Stomach (tissue), 19 donors: ENCODE measurements at places on chromosomes 16 and 17. TPM values are rescaled to one million over a fixed set of nuclear protein-coding genes. Genes with fewer than 3 reads are reported as not detected.

The MIS12 gene
- total RNA-seq, result 43.3 TPM

DNA sequence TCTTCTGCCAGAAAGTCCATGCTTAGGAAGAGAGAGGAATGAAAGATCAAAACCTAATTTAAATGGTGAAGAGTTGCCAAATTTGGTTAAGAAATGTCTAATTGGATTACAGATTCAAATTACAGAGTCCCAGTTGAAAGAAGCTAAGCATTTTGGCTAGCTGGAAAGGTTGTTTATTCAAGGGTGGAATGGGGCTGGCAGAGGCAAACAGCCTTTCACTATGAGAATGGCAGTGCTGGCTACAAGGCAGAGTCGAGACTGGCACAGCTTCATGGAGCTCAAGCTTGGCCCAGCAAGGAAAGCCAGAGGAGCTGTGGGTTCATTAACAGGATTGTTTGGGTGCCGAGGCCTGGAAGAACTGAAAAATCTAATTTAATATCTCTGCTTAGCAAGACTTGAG is 13.6 kb downstream of the MAP3K3 start:
- H3K27ac ChIP-seq, result no peak overlapping the region
- DNase-seq, result no peak

DNA sequence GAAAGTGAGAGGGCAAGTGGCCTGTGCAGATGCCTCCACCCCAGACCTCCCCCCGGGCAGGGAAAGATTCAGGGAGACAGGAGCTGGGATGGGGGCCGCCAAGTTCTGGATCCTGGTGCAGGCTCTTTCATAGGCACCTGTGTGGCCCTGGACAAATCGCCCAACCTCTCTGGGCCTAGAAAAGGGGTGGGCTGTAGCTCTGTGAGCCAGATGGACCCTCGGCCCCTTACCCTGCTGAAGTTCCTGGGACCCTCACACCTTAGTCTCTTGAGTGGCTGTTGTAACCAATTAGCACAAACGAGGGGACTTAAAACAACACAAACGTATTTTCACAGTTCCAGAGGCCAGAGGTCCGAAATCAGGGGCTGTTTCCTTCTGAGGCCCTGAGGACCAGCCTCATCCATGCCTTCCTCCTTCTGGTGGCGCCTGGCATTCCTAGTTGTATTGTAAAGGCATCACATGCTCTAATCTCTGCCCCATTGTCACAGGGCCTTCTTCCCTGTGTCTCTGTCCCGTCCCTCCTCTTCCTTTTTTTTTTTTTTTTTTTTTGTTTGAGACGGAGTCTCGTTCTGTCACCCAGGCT is 352.6 kb downstream of the SEC14L1 start:
- DNase-seq, result no peak
- peaks cover 29% of the 10 kb centered on the region for H3K4me1 ChIP-seq
- H3K27ac ChIP-seq, result no peak overlapping the region
- H3K36me3 ChIP-seq, result peaks cover 100% of the 10 kb centered on the region

- H3K4me1 ChIP-seq, result peaks cover 8% of the 10 kb centered on the region
- H3K36me3 ChIP-seq, result no peaks in the 10 kb centered on the region
- DNase-seq, result no peak
These were observed 63.4 kb upstream of the TANC2 start for GRCh38 chr17:62902531-62903220.

GRCh38 chr17:74526681-74527080 is 4.6 kb downstream of the CD300LB start:
- no peak overlapping the region for H3K4me3 ChIP-seq
- no peaks in the 10 kb centered on the region for H3K4me1 ChIP-seq
- no peaks in the 10 kb centered on the region for H3K36me3 ChIP-seq
- DNase-seq, result no peak
- peaks cover 7% of the 10 kb centered on the region for H3K27me3 ChIP-seq
- H3K27ac ChIP-seq, result no peak overlapping the region

DNA sequence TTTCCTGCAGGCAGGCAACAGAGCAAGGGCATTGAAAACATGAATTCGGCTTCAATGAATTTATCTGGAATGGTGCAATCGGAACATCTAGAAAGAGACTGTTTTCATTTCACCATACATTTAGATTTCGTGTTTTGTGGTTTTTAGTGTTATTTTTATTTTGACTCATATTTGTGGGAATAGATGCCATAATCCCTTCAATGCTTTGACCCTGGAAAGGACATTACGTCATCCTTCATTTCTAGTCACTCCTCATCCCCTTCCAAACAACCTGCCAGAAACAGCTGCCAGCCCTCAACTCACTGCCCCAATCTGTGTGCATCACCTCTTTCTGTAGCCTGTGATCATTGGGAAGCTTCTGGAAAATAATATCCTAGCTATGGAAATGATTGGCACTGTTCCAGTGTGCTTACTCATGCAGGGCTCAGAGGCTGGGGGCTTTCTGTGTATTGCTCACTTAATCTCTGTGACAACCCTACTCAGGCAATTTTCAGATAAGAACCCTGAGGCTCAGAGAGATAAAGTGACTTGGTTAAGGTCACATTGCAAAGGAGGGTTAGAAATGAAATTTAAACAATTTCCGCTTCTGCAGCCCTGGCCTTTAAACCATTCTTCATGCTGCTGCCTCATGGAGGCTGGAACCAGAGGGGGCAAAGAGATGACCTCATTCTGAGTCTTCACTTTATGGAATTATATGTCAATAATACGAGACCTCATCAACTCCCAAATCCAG is 9.5 kb upstream of the KSR1 start:
- H3K36me3 ChIP-seq, result no peaks in the 10 kb centered on the region
- no peak overlapping the region for H3K4me3 ChIP-seq
- peaks cover 4% of the 10 kb centered on the region for H3K4me1 ChIP-seq

GRCh38 chr17:11372692-11373091 is 131.7 kb downstream of the SHISA6 start:
- no peak overlapping the region for H3K27ac ChIP-seq
- no peaks in the 10 kb centered on the region for H3K27me3 ChIP-seq
- H3K4me1 ChIP-seq, result no peaks in the 10 kb centered on the region
- DNase-seq, result no peak
- no peak overlapping the region for H3K4me3 ChIP-seq

The CCDC200 gene
- total RNA-seq, result not detected

DNA sequence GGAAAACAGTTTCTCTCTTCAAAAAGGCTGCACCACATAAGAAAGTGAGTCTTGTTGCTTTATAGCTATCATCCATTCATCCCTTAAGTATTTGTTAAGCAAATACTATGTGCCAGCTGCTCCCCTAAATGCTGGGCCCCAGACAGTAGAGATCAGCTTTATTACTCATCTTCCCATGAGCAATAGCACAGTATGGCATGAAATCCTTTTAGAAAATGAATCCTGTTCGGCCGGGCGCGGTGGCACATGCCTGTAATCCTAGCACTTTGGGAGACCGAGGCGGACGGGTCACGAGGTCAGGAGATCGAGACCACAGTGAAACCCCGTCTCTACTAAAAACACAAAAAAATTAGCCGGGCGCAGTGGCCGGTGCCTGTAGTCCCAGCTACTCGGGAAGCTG is 99.5 kb downstream of the MYO1D start:
- no peaks in the 10 kb centered on the region for H3K4me1 ChIP-seq
- DNase-seq, result no peak
- H3K36me3 ChIP-seq, result peaks cover 5% of the 10 kb centered on the region
- H3K27me3 ChIP-seq, result no peaks in the 10 kb centered on the region

GRCh38 chr17:36059406-36059805 is 4.7 kb upstream of the CCL18 start:
- no peaks in the 10 kb centered on the region for H3K27me3 ChIP-seq
- no peak overlapping the region for H3K27ac ChIP-seq
- no peaks in the 10 kb centered on the region for H3K36me3 ChIP-seq
- no peak for DNase-seq

The SLFN13 gene
- total RNA-seq, result 21.7 TPM

GRCh38 chr17:57684711-57685498 is 60.2 kb downstream of the CCDC182 start:
- H3K4me3 ChIP-seq, result no peak overlapping the region
- peaks cover 6% of the 10 kb centered on the region for H3K36me3 ChIP-seq
- H3K27ac ChIP-seq, result no peak overlapping the region
- DNase-seq, result no peak

The SLC6A4 gene
- not detected for total RNA-seq

GRCh38 chr16:24116989-24117388 is 139.1 kb upstream of the CACNG3 start:
- DNase-seq, result no peak
- no peak overlapping the region for H3K27ac ChIP-seq
- no peaks in the 10 kb centered on the region for H3K4me1 ChIP-seq
- H3K36me3 ChIP-seq, result peaks cover 11% of the 10 kb centered on the region

DNA sequence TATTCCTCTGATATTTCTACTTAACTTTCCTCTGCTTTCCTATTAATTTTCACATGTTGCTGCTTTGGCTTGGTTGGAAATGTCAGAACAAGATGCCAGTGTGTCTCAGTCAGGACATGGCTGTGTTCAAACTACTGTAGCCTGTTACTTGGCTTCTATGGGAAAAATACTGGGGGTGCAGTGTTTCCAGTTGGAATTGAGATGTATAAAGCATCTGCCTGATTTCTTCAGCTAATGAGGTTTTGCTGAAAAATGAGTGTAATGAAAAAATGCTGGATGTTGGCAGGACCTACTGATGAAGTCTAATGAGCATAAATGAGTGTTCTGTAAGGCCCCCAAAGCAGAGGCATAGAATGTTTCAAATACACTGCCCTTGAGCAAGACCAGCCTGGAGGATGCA is 166.6 kb downstream of the PHKB start:
- peaks cover 3% of the 10 kb centered on the region for H3K36me3 ChIP-seq
- H3K4me1 ChIP-seq, result no peaks in the 10 kb centered on the region
- DNase-seq, result no peak

The WNK4 gene
- 3.6 TPM for total RNA-seq

DNA sequence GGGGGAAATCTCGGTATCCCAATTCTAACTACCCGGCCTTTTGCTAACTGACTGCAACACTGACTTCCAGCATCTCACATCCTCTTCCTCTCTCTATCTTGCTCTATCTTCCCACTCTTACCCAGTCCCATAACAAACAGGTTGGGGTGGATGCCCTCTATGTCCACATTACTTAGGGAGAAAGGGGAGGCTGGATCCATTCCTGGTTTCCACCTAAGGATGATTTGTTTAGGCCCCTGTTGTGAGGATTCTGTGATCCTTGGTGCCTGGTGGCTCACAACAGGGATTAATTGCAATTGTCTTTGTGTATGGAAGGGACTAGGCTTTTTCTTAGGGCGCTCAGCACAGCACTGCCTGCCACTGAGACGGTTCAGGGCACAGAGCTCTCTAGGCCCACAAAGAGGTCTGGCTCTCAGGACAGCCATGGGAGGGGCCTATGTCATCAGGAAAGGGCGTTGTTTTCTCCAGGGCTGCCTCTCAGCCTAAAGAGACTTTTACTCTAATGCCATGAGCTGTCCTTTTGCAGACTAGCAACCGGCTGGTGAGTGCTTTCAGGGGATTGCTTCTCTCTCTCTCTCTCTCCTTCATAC is 612.1 kb upstream of the SALL1 start:
- H3K36me3 ChIP-seq, result no peaks in the 10 kb centered on the region
- DNase-seq, result no peak
- no peak overlapping the region for H3K4me3 ChIP-seq
- H3K4me1 ChIP-seq, result peaks cover 19% of the 10 kb centered on the region
- H3K27me3 ChIP-seq, result peaks cover 4% of the 10 kb centered on the region
- no peak overlapping the region for H3K27ac ChIP-seq

The CACNG3 gene
- not detected for total RNA-seq

DNA sequence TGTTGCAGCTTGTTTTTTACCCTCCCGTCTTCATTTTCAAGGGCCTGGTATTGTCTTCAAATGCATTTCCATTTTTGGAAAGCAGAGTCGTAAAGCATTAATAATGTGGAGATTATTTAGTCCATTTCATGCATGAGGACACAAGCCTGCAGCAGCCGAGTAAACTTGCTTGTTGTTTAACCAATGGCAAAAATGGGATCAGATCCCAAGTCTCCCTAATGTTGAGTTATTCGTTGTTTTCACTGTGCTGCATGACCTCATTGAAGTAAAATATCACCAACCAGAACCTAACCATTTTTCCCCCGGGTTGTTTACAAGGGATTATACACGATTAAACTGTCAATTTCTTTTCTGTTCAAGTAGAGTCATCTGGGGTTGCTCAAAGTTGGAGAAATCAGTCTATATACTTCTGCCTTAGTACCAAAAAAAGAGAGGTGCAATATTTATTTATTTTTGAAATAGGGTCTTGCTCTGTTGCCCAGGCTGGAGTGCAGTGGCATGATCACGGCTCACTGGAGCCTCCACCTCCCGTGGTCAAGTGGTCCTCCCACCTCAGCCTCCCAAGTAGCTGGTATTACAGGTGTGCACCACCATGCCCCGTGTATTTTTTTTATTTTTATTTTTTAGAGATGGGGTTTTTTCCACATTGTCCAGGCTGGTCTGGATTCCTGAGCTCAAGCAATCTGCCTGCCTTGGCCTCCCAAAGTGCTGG is 12.4 kb downstream of the AMZ2 start:
- H3K27ac ChIP-seq, result no peak overlapping the region
- no peak overlapping the region for H3K4me3 ChIP-seq
- no peaks in the 10 kb centered on the region for H3K27me3 ChIP-seq
- peaks cover 8% of the 10 kb centered on the region for H3K4me1 ChIP-seq
- no peak for DNase-seq

GRCh38 chr16:22016927-22017326 is 9.0 kb downstream of the MOSMO start:
- peaks cover 54% of the 10 kb centered on the region for H3K4me1 ChIP-seq
- no peaks in the 10 kb centered on the region for H3K36me3 ChIP-seq
- H3K27ac ChIP-seq, result no peak overlapping the region

DNA sequence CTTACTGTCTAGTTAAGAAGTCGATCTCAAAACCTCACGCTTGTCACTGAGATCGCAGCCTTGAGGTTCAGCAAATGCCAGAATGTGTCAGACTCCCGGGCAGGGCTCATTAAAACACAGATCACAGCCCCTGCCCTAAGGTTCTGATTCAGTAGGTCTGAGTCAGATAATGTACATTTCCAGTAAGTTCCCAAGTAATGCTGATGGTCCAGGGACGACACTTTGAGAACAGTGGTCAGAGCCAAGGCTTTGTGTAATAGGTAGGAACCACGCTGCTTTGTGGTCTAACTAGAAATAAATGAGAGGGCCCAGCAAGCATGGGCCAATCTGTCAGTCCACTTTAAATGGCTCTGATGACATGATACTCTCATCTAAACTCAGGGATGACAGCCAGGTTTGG is 228.6 kb downstream of the ZFHX3 start:
- H3K4me3 ChIP-seq, result no peak overlapping the region
- H3K27ac ChIP-seq, result no peak overlapping the region
- H3K27me3 ChIP-seq, result no peaks in the 10 kb centered on the region
- H3K4me1 ChIP-seq, result peaks cover 18% of the 10 kb centered on the region
- no peak for DNase-seq

GRCh38 chr16:57060323-57061083 is 31.9 kb upstream of the CPNE2 start:
- peak overlapping the region; percentile 79 for H3K27ac ChIP-seq
- H3K4me3 ChIP-seq, result no peak overlapping the region
- no peak for DNase-seq
- peaks cover 6% of the 10 kb centered on the region for H3K4me1 ChIP-seq

The KRT12 gene
- total RNA-seq, result 14.0 TPM

GRCh38 chr17:36742267-36743000 is 141.1 kb downstream of the MRM1 start:
- no peak for DNase-seq
- H3K27ac ChIP-seq, result no peak overlapping the region
- no peaks in the 10 kb centered on the region for H3K4me1 ChIP-seq
- no peaks in the 10 kb centered on the region for H3K36me3 ChIP-seq

GRCh38 chr17:33779234-33779591 is 475.9 kb upstream of the CCL2 start:
- H3K27me3 ChIP-seq, result peaks cover 40% of the 10 kb centered on the region
- H3K4me3 ChIP-seq, result no peak overlapping the region
- peak; percentile 28 for DNase-seq
- H3K36me3 ChIP-seq, result no peaks in the 10 kb centered on the region

GRCh38 chr17:82882715-82883418 is 43.0 kb upstream of the ZNF750 start:
- no peaks in the 10 kb centered on the region for H3K27me3 ChIP-seq
- no peaks in the 10 kb centered on the region for H3K36me3 ChIP-seq
- H3K4me1 ChIP-seq, result peaks cover 34% of the 10 kb centered on the region
- DNase-seq, result peak; percentile 89
- peak overlapping the region; percentile 83 for H3K27ac ChIP-seq

The CTRL gene
- total RNA-seq, result 0.37 TPM
